ENCODE measurements at places on chromosomes 1 and 21. TPM values are rescaled to one million over a fixed set of nuclear protein-coding genes. Genes with fewer than 3 reads are reported as not detected.

PKP1 gene
- 2.0 TPM for total RNA-seq

CAMTA1 gene
- total RNA-seq = 46.0 TPM

MMP23B gene
- total RNA-seq = under 0.01 TPM

AMY1A gene
- total RNA-seq = not detected

PROK1 gene
- total RNA-seq = not detected

IFT25 gene
- total RNA-seq = 28.0 TPM

ASCL5 gene
- total RNA-seq = not detected

HSD17B7 gene
- total RNA-seq = 44.3 TPM

C1QTNF12 gene
- not detected for total RNA-seq

SNX27 gene
- total RNA-seq = 44.0 TPM

ATAD3B gene
- total RNA-seq = 33.6 TPM

PLEKHN1 gene
- total RNA-seq = not detected

BTBD19 gene
- total RNA-seq = 3.8 TPM

GPATCH2 gene
- total RNA-seq = 30.2 TPM

C2CD2 gene
- 16.7 TPM for total RNA-seq

FMO3 gene
- not detected for total RNA-seq

OR2T35 gene
- not detected for total RNA-seq

ARID1A gene
- 27.5 TPM for total RNA-seq

KRTAP21-2 gene
- not detected for total RNA-seq

MYBPH gene
- not detected for total RNA-seq

TFB2M gene
- total RNA-seq = 15.1 TPM

OLFML3 gene
- total RNA-seq = 3.3 TPM

SLC1A7 gene
- total RNA-seq = not detected

IGSF21 gene
- not detected for total RNA-seq

FCRL5 gene
- not detected for total RNA-seq

HPCAL4 gene
- under 0.01 TPM for total RNA-seq

SLC16A4 gene
- 26.0 TPM for total RNA-seq

SNRNP40 gene
- 128 TPM for total RNA-seq

CYP4A11 gene
- not detected for total RNA-seq

CLDN17 gene
- total RNA-seq = not detected

GPATCH4 gene
- total RNA-seq = 18.2 TPM

FCRL1 gene
- total RNA-seq = not detected

TIAM1 gene
- total RNA-seq = 65.7 TPM

SEMA6C gene
- total RNA-seq = 0.62 TPM

TMEM200B gene
- total RNA-seq = 7.7 TPM

AGPAT3 gene
- total RNA-seq = 86.2 TPM

MX2 gene
- 206 TPM for total RNA-seq

TSSK3 gene
- 0.62 TPM for total RNA-seq

IL10 gene
- not detected for total RNA-seq

OR2W3 gene
- total RNA-seq = 0.67 TPM

PLA2G5 gene
- not detected for total RNA-seq

TFAP2E gene
- 0.31 TPM for total RNA-seq

FABP3 gene
- 5.7 TPM for total RNA-seq

GPR153 gene
- 5.7 TPM for total RNA-seq

CD34 gene
- not detected for total RNA-seq

TEDDM1 gene
- not detected for total RNA-seq

IVL gene
- total RNA-seq = not detected

TRIM58 gene
- total RNA-seq = 3.3 TPM

DDI2 gene
- total RNA-seq = 58.9 TPM

C1orf185 gene
- not detected for total RNA-seq

SMYD3 gene
- total RNA-seq = 30.3 TPM

S100A5 gene
- not detected for total RNA-seq

HEYL gene
- total RNA-seq = not detected

SCYL3 gene
- 6.3 TPM for total RNA-seq

DNALI1 gene
- total RNA-seq = 6.0 TPM

STYXL2 gene
- total RNA-seq = not detected

Measured in melanocyte of skin (primary cell).